ENCODE measurements at places on chromosomes 1 and 21.
A peak's percentile ranks its signal among the peaks of the same experiment; 100 is the strongest.

- DNase-seq = no peak
These were observed 90.9 kb downstream of the RGS7 start for GRCh38 chr1:241266121-241266520.

GRCh38 chr1:208757846-208758245, 513.7 kb upstream of the PLXNA2 start:
- no peak for DNase-seq

GRCh38 chr1:28326984-28327383, 1.9 kb upstream of the MED18 start:
- no peak for DNase-seq

DNA sequence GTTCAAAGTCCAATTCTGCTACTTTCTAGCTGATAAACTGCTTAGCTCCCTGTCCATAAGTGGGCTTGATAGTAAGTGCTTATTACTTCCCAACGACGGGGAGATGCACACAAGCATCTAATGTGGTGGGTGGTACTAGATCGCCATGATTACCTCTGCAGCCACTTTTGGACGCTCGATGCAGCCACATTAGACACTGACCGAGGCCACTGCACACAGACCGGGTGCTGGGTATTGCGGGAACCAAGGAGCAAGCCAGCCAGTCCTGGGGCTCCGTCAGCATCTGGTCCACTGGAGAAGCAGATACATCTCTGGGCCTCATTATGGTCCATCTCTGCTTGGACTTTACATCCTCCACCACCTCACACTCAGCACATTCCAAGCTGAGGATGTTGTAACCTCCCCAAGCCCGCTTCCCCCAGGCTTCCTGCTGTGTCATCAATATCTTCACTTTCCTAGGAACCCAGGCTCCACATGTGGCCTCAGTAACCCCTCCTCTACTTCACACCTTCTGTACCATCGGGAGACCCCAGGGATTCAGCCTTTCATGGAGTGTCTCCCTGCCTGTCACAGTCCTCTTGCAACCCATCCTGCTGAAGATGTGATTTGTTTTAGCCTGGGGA, 48.2 kb downstream of the RHOU start:
- DNase-seq = no peak

DNA sequence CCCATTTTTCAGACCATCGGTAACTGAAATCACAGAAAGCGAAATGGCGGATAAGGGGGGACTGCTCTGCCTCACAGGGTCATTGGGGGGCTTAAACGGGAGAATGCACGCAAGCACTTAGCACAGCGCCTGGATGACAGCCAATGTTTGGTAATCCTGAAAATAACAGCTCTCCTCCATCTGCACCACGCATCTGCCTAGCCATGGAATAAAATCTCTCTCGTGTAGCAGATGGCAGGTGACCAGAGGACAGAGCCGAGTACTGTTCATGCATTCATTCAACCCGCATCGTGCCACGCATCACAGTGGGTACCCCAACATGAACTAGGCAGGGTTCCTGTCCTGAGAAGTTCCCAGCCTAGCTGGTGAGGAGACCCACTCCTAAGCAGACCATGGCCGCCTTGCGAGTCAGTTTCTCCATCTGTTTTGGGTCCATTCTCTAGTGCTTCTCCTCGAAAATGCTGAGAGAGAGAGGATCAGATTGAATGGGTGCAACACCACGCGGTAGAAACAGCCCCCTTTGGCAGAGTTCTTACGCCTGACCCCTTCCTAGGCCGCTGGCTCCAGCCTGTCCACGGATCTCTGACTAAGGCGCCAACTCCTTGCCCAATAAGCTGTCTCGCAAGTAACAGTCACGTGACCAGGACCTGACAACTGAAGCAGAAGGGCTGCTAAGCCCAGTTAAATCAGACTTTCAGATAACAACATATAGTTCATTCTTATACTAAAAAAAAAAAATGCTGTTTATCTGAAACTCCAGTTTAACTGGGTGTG, 7.3 kb downstream of the SLC1A7 start:
- no peak for DNase-seq

- no peak for DNase-seq
These were observed 58.5 kb downstream of the HSF2BP start for GRCh38 chr21:43600642-43601402.

DNA sequence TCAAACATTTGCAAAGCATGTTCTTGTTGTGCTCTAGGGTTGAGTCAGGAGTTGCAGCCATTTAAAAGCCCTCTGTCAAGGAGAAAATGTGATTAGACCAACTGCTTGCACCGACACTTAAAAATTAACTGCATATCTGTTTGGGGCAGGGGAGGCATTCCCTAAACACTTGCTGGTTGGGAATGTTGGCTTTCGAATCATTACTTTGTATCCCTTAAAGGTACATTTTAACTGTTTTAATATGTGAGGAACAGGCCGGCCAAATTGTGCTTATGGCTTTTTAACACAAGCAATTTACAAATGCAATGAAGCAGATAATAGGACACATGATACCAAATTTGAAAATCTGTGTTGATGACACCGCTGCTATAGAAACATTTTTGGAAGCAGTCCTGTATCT, 159.1 kb downstream of the LHX8 start:
- DNase-seq = no peak

DNA sequence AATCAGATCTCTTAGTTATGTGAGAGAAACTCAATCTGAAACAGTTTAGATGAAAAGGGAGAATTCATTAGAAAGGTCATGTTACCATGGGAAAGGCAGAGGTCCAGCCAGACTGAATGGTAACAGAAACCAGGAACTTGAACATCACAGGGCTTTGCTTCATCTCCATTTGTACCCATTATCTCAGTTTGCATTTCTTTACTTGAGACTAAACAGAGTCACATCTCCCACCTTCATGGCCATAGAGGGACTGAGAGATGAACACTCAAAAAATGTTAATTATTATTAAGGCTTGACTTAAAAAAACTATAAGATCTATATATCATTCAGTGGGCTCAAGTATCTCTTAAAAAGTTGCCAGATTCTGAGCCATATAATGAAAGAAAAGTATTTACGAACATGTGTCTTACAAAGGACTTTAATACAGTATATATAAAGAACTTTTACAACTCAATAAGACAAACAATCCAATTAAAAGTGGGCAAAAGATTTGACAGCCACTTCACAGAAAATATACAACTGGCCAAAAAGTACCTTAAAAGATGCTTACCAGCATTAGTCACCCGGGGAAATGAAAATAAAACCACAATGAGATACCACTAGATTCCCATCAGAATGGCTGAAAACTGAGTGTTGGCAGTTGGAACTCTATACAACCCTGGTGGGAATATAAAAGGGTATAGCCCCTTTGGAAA, 13.2 kb downstream of the KYAT3 start:
- DNase-seq = no peak

DNA sequence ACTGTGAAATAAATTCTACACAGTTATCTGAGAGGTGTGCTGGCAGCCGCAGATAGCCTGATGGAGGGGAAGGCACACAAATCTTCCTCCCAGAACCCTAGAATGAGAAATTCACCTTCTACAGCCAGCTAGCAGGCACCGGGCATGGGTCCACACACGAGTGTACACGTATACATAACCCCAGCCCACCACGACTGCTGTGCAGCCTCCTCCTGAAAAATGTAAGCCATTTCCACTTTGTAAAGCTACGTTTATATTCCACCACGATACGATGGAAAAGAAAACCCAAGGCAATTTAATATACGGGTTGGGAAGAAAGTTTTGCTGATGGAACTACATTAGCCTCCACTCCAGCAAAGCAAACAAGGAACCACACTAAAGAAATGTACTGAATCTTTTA, 1.8 kb downstream of the BTG3 start:
- no peak for DNase-seq

- no peak for DNase-seq
These were observed 47.8 kb upstream of the CCDC190 start for GRCh38 chr1:162908780-162909179.

DNA sequence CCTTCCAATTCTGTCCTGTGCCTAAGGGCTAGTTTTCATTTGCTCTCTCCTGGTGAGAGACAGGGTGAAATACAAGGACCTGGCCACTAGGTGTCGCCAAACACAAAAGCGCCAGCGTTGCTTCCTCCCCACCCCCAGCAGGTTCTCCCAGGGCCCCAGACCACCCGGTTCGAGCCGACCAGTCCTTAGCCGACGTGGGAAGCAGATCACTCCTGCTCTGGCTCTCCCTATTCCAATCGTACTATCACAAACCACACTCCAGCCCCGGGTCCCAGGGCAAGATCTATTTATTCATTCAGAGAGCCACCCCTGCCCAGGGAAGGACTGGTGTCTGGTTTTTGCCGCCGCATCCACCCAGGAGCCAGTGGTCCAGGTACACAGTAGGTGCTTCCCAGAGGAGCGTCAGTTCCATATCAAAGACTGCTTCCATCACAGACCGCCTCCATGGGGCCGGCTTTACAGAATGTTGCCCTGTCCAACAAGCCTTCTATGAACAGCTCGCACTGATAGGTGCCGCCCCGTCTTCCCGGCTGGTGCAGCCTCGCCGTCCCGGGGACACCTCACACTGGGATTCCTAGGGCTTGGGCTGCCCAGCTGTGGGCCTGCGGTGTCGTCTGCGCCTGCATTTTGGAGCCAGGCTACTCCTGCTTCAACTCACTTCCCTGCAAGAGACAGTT, 35.0 kb downstream of the CTNNBIP1 start:
- peak; percentile 63 for DNase-seq

DNA sequence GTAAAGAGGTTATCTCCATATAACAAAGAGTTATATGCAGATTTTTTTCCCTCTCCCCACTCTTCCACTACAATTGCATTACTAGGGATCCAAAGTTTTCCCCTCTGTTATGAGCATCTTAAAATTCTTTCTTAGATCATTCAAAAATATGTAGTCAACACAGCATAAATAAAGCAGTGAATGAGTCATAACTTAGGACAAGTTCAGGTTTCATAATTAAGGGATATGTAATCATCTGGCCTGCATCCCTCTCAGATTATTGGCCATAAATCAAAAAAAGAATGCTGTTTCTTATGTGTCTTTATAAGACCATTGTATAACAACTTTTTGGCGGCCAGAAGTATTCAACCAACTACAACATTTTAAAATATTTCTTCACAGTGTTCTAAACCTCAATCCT, 1526.1 kb downstream of the KCNT2 start:
- no peak for DNase-seq

GRCh38 chr1:153246825-153247224, 12.7 kb upstream of the LORICRIN start:
- DNase-seq = no peak

DNA sequence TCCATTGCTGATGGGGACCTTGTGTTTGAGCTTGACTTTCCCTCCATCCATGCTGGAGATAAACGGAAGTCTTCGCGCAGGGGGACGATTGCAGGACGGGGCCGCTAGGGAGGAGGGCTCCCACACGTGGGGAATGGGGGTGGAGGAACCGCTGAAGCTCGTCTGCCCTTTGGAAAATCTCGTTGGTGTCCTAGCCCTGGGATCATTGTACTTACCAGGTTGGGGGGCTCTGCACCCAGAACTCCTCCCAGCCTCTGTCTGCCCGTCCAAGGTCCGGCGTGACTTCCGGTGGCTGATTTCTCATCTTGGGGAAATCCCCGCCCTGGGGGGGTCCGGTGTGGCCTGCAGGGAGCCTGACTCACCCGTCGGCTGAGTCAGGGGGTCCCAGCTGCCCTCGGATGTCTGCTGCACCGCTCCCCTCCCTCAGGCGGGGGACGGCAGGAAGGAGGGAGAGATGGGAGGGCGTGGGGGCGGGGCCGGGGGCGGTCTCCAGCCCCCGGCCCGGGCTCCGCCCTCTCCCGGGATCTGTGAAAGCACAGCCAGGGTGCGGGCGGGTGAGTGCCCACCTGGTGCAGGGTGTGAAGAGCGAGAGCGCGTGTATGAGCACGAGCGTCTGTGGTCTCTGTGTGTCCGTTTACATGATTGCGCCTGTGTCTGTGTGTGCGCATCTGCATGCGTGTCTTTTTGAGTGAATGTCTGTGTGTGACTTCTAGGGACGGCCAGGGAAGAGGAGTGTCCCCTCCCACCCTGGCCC, 35.8 kb downstream of the PIK3CD start:
- peak; percentile 75 for DNase-seq

GRCh38 chr21:40634141-40634540, 212.8 kb downstream of the DSCAM start:
- DNase-seq = no peak

- DNase-seq = no peak
These were observed 131.0 kb downstream of the KCNT2 start for GRCh38 chr1:196477262-196477661.

DNA sequence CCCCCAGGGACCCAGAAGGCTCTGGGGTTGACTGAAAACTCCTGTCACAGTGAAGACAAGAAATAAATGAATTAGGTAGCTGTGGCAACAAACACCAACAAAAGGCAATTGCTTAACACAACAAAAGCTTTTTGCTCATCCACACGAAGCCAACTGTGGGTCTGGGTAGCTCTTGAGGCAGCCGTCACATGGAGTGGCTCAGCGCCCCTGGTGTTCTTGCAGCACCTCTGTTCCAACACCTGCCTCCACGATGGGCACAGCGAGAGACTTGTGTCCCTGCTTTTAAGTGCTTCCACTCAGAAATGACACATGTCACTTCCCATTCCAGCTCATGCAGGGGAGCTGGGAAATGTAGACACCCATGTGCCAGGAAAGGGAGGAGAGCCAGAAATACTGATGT, 364.5 kb upstream of the DUSP10 start:
- no peak for DNase-seq

- DNase-seq = no peak
These were observed 580 bp upstream of the ATP5PO start for GRCh38 chr21:33916200-33916567.

DNA sequence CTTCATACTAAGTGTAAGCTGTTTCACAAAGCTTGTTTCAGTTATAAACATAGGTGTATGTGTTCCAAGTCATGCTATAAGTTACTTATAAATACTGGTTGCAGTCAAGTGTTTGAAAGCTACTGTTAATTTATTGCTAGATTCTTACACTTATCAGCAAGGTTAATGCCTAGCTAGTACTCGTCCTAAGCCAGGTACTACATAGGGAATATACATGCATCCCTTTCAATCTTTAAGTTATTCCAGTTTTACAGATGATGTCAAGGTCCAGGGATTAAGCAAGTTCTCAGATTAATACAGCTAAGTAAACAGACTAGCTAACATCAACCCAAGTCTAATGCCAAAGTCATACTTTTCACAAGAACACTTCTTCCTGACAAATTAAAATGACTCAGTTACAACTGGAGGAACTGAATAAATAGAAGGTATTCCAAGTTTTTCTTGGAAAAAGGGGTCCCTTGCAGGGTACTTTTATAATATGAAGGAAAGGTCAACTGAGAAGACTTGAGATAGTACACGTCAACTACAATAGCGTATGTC, 652.2 kb upstream of the USP24 start:
- DNase-seq = no peak

GRCh38 chr1:87121711-87122163, 206.9 kb upstream of the LMO4 start:
- no peak for DNase-seq

- no peak for DNase-seq
These were observed 158.9 kb upstream of the JUN start for GRCh38 chr1:58942759-58943191.

- DNase-seq = no peak
These were observed 22.4 kb upstream of the POU3F1 start for GRCh38 chr1:38068980-38069340.
